ENCODE measurements at places on chromosomes 11 and 22. TPM values are rescaled to one million over a fixed set of nuclear protein-coding genes. Genes with fewer than 3 reads are reported as not detected.

The PLAAT5 gene
- not detected for total RNA-seq

The EMID1 gene
- not detected for total RNA-seq

The DDTL gene
- not detected for total RNA-seq

The SREBF2 gene
- total RNA-seq, result 72.4 TPM

The PHOX2A gene
- not detected for total RNA-seq

The TRIM48 gene
- not detected for total RNA-seq

The RNASEH2C gene
- 103 TPM for total RNA-seq

The GNAZ gene
- total RNA-seq, result 0.58 TPM

The FADD gene
- 25.5 TPM for total RNA-seq

The OR52E8 gene
- not detected for total RNA-seq

The SMIM38 gene
- not detected for total RNA-seq

The EFCAB6 gene
- 1.9 TPM for total RNA-seq

The RAC2 gene
- 247 TPM for total RNA-seq

The HTR3B gene
- not detected for total RNA-seq

The EXPH5 gene
- total RNA-seq, result 0.86 TPM

Measured in myometrial cell (primary cell).